ENCODE measurements at places on chromosomes 13 and 19. TPM values are rescaled to one million over a fixed set of nuclear protein-coding genes. Genes with fewer than 3 reads are reported as not detected.

DNA sequence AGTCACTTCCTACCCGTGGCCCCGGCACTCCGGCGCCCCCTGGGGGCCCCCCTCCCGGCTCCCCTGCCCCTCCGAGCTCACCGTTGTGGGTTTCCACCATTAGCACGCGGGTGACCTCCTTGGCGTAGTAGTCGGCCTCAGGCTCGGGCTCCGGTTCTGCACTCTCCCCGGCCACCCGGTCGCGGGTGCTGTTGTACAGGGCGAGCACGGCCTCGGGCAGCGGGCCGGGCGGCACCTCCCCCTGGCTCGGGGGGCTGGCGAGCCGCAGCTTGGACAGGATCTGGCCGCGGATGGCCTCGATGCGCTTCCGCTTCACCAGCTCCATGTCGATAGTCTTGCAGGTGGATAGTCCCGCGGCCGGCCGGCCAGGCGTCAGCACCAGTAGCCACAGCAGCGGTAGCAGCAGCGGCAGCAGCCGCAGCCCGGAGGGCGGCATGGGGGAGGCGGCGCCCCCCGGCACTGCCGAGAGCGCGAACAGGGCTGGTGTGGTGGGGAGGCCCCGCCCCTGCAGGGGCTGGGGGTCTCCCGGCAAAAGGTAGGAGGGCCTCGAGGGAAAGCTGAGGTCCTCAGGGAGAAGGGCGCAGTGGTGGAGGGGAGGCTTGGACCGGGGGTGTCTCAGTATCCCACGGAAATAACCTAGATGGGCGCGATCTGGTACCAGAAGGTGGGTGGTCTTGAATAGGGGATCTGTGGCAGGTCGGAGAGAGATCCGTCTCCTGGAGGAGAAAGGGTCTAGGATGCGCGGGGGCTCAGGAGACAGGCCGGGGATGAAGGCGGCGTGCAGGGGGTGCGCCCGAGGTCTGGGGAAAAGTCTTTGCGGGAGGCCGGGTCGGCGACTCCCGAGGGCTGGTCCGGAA lies 885 bp downstream of the TGFB1 start:
- peak; percentile 47 for DNase-seq

DNA sequence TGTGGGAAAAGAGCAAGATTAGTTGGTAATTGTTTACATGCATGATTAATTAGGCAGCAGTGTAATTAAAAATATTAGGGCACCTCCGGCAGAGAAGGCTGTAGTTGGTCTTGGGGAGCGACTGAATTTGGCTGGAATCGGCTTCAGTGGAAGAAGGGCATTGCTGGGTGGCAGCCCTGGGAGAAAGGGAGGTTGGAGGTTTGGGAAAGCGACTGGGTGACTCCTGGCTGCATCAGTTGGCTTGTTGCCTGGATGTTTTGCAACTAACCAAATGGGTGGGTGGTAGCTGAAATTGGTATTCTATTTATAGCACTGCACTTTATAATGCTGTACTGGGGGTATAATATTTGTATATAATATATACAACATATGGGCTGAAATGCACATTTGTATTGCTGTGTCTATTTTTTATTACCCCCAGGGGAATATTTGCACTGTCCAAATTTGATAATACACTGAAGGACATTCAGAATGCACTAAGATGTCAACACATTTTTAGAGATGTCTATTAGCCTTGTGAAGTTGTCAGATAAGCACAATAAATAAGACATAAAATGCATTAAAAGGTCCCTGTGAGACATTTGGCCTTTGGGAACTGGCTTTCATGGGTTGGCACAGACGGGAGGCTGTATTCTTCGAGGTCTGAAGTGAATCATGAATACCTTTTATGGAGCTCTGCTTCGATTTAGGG lies 1.7 kb downstream of the B3GLCT start:
- DNase-seq: no peak

The F7 gene
- total RNA-seq: not detected

The OR7G3 gene
- total RNA-seq: not detected

The NPAS1 gene
- total RNA-seq: not detected

GRCh38 chr19:46925548-46925950 lies 64.8 kb downstream of the ARHGAP35 start:
- peak; percentile 97 for DNase-seq

DNA sequence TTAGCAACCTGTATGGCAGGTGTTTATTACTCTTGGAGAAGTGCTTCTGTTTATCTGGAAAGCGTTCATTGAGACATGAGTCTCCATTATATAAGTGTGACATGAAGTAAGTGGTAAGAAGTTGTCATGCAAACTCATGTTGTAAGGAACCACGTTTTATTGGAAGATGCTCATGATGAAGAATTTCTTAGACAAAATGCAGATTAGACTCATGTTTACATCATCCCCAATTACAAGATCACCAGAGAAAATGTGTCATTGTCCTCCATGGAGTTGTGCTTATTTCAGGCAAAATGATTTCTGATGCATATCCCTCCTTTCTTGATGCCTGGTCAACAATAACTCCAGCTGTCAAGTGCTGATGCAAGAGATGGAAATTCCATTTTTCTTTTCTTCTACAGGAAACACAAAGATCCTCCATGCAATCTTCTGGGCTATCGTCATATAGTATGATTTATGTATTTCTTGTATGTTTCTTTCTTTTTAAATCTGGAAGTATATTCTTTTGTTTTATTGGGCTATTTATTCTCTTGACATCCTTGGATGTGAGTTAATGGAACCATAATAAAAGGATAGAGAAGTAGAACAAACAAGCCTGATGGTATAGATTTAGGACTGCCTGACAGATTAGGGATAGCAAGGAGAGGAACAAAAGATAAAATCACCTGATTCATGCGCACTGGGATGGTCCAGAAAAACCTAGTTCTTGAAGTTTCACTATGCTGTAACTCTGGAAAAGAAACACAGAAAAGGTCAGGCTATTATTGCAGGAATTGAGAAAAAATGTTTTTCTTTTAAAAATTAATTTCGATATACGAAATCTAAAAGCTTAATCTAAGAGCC lies 50.7 kb upstream of the DIAPH3 start:
- DNase-seq: no peak

DNA sequence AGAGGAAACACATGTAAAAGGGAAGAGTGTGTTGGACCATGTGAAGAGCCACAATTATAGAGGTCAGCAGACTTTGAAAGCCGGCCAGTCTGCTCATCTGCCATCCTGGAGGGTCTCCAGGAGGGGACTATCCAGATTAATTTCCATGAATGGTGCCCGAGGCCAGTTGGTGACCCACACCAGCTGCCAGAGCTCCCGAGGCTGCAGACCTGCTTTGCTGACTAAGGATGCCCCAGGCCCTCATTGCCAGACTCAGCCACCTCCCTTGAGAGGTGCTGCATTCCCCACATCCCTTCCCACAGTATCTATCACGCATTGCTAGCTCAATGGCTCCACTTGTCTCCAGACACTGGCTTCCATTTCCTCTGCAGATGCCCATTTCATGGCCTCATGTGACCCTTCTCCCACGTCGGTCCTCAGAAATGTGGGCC lies 110.3 kb downstream of the NALCN start:
- no peak for DNase-seq

- DNase-seq: no peak
These were observed 308.7 kb downstream of the PCDH9 start for GRCh38 chr13:66921437-66921836.

All from HT-29 (cell line).